ENCODE measurements at places on chromosomes 3 and 15. TPM values are rescaled to one million over a fixed set of nuclear protein-coding genes. Genes with fewer than 3 reads are reported as not detected.
A peak's percentile ranks its signal among the peaks of the same experiment; 100 is the strongest.

- DNase-seq: no peak
Observed at GRCh38 chr15:95327661-95328060, 1002.8 kb upstream of the NR2F2 start.

- no peak for DNase-seq
Observed at GRCh38 chr3:117282566-117282965, 573.0 kb downstream of the TUSC7 start.

DNA sequence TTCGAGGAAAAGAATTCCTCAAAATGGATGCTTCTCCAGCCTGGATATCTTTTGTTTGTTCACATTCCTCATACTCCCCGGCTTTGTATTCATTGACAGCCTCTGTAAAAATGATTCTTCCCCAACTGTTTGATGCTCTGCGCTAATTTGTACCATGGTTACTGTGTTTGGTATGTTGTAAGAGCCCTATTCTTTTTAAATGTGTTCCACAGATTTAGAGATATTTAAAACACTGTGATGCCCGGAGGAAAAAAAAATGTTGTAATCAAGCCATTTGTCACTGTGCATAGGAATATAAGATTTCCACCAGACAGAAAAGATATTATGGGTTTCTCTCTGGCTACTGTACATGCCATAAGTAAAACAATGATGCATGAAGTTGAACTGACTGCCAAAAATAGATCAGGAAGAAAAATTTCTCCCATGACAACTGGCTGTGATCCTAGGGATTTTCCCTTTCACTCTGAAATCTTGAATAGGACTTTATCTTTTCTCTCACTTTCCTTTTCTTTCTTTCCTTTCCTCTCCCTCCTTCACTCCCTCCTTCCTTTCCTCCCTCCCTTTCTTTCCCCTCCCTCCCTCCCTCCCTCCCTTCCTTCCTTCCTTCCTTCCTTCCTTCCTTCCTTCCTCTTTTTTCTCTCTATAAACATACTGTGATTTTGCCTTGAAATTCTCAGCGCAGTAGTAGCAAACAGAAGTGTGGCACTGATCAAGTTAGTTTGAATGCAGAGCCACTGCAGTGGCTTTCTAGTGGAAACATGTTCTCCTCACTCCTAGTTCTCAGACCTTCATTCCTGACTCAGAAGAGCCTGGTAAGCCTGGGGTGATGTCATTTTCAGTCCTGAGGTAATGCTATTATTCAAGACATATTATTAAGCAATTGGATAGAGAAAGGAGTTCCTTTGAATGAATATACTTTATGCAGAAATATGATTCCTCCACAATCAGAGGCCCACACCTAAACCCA lies 254.9 kb upstream of the TBL1XR1 start:
- DNase-seq: no peak

DNA sequence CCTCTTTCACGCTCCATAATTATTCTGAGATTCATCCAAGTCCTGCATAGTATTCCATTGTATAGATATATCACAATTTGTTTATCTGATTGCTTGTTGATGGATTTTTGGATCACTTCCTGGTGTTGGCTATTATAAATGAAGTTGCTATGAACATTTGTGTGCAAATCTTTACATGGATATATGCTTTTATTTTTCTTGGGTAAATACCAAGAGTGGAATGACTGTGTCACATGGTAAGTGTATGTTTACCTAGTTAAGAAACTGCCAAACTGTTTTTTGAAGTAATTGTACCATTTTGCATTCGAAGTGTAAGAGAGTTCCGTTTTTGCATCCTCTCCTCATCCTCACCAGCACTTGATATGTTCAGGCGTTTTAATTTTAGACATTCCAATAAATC lies 34.6 kb upstream of the ROPN1 start:
- DNase-seq: no peak

DNA sequence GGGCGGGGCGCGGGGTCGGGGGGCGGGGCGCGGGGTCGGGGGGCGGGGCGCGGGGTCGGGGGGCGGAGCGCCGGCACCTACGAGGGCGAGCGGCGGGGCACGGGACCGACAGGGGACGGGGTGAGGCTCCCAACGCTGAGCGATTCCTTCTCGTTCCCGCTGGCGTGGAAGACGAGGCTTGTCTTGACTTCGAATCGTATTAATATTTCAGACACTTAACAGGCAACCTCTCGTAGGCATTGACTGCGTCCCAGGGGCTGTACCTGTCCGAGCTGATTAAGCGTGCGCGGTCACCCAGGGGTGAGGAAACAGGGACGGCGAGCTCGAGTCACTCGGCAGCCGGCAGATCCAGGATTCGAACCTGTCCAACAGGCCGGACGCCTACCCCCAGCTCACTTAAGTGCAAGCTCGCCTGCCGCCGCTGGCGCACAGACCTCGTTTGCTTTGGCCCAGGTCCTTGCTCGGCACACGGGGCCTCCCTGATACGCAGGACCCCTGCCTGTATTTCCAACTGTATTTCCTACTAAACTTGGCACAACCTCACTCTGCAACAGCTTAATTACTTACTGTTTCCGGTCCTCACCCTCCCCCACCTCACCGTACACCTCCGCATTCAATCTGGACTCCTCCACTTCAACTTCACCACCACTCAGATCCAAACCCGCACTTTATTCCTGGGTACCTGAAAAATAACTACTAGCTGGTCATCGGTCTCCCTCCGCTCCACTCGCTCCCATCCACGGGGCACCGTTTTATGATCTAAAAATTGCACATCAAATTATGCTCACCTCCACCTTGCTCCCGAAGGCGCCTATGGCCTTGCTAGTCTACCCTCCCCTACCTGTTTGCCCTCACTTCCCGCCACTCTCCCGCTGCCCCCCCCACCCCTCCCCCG lies 722 bp upstream of the ZXDC start:
- peak; percentile 67 for DNase-seq

DNA sequence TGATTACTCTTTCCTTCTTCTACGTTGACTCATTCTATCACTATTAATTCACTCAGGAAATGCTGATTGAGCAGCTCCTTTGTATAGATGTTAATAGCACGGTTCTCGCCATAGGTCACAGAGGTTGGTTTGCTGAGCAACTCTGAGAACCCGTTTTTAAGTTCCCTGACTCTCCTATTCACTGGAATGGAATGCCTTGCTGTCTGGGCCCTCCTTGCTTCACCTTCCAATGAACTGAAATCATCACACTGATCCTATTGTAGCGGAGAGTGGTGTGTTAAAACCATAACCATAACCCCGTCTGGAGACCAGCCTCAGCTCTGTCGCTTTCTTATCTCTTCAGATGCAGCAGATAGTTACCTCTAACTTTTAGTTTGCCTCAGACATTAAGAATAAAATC lies 323.6 kb downstream of the GABRB3 start:
- DNase-seq: no peak

DNA sequence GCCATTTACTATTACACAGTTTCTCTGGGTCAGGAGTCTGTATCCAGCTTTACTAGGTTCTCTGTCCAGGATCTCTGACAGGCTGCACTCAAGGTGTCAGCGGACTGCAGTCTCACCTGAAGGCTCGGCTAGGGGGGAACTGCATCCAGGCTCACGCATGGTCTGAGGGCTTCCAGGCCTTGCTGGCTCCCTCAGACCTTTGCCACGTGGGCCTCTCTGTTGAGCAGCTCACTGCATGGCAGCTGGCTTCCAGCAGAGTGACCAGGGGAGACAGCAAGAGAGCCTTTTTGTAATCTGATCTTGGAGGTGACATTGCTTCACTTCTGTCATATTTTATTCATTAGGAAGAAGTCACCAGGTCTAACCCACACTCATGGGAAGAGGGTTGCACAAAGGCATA lies 152.3 kb downstream of the CACNA2D3 start:
- no peak for DNase-seq

DNA sequence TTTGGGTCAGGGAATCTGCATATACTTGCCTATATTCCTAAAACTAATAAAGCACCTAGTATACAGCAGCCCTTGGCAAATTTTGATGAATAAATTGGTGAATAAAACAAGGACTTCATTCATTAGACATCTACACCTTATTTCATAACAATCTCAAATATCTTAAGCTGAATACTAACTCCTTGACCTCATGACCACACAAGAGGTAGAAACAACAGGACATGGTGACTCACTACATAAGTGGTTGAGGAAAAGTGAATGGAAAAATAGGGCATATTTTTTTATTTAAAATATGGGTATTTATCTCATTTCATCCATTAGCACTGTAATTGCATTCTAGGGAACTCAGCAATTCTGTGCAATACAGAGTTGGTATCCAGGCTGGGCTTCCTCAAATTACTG lies 7.8 kb upstream of the STAC start:
- DNase-seq: no peak

GRCh38 chr15:91521996-91522395 lies 331.5 kb upstream of the SLCO3A1 start:
- DNase-seq: no peak

GRCh38 chr3:108595321-108595720 lies 5.8 kb downstream of the DZIP3 start:
- no peak for DNase-seq

DNA sequence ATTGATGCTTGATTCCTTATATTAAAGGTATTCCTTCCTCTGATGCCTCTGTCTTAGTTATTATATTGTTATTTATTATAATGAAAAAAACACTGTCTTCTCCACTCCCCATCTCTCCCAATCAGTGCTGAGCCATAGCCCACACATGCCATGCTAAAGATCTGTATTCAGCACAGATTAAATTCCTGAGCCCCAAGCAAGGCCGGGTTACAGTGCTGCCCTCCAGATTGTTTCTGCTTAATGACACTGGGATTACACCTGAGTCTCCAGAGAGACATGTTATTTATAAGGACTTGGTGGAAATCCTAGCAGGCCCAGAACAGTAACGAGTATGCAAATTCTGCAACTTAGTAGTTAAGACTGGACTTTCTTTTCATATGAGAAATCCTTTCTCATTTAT lies 305.9 kb upstream of the UMPS start:
- no peak for DNase-seq

DNA sequence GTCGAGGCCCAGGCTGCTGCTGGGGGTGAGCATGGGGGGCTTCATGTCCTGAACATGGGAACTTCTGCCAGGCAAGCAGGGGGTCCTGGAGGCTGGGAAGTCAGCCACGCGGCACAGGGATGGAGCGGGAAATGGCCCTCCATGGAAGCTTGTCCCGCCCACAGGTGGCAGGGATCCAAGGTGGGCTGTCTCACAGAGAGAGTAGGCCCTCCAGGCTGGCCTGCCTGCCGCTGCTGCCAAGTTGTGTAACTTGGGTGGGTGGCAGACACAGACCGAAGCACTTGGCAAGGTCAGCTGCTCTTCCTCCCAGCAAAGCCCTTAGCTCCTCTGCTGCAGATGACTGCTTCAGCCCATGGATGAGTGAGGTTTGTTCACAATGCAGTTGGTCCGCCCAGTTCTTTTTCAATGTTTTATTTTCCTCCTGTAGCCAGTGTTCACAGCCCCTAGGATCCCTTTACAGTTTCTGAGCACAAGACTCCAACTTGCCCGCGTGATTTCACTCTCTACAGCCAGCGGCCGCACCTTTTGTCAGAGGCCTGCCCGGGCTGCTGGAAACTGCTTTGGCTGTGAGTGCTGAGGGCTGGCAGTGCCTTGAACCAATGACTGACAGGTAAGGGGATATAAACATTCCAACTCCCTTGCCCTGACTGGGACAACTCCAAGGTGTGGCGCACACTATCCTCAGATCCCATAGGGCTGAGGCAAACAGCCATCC lies 26.7 kb downstream of the HCN4 start:
- DNase-seq: no peak

GRCh38 chr3:30473374-30474051 lies 132.9 kb upstream of the TGFBR2 start:
- DNase-seq: peak; percentile 84

DNA sequence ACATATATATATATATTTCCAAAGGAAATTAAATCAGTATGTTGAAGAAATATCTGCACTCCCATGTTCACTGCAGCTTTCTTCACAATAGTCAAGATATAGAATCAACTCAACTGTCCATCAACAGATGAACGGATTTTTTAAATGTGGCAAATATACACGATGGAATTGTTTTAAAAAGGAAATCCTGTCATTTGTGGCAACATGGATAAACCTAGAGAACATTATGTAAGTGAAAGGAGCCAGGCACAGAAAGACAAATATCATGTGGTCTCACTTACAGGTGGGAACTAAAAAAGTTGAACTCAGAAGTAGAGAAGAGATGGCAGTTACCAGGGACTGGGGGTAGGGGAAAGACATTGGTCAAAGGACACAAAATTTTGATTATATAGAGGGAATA lies 253.7 kb downstream of the ULK4 start:
- DNase-seq: no peak

DNA sequence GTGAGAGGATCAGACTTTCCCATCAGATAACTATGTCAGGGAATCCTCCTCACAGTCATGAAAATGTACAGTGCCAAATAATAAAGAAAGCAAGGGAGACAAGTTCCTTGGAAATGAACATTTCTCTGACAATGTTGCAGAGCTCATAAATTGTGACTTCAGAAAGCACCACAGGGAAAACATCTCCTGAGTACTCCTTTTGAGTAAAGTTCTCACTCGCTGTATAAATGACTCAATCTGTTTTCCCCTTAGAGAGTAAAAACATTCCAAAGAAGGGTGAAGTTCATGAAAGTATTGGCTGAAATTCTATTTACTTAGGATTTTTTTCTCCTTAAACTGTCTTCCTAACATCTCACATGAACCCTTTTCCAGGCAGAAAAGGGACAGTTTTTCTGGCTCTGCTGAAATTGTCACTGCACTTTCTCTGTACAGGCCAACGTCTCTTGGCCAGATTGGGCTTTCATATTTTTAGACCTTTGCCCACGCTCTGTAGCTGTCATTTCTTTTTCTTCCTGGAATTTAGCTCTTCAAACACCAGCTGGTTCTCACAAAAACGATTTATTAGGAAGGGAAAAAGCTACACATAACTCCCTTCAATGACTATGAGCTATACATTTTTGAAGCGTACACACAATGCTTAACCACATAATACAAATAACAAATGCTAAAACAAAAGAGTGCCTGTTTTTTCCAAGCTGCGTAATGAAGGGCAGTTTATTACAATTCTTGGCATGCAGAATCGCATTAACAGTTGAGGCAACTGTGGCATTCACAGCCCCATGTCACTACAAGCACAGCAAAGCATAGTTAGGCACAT lies 216.1 kb downstream of the ATP8B4 start:
- DNase-seq: no peak

GRCh38 chr3:48397767-48398681 lies 26.0 kb downstream of the FBXW12 start:
- DNase-seq: no peak

The HRG gene
- not detected for total RNA-seq

The C2CD4A gene
- total RNA-seq: not detected

The NTRK3 gene
- total RNA-seq: 4.5 TPM

The ADAMTS7 gene
- 20.8 TPM for total RNA-seq

The LDHAL6B gene
- not detected for total RNA-seq

The COL6A5 gene
- not detected for total RNA-seq

The PRRT3 gene
- 1.4 TPM for total RNA-seq

The LRRC34 gene
- total RNA-seq: 3.3 TPM

The HDDC3 gene
- 14.9 TPM for total RNA-seq

The ZPLD1 gene
- total RNA-seq: not detected

The CDHR4 gene
- not detected for total RNA-seq

The CPA3 gene
- total RNA-seq: 1.3 TPM

The ROPN1 gene
- total RNA-seq: not detected

The SNX22 gene
- 11.9 TPM for total RNA-seq

The NPRL2 gene
- 20.3 TPM for total RNA-seq
